CD4-positive, alpha-beta T cell treated with Interleukin-6 at 100 ng/mL for 8 hours (primary cell): ENCODE measurements at places on chromosomes 1 and 21.

DNA sequence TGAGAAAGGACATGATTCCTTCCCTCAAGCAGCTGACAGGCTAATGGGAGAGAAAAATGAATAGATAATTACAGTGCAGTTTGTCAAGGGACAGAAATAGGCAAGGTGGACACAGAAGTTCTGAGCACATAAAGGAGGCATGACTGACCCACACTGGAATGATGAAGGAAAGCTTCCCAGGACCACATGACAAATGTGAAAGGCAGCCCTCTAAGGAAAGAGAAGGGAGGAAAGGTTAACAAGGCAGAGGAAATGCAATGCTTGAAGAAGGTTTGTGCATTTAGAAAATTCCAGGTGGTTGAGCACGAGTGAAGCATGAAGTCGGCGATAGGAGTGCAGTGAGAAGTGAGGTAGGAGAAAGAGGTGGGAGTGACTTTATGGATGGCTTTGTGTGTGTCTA lies 37.4 kb downstream of the LAMC2 start:
- DNase-seq: no peak

- DNase-seq: no peak
Observed at GRCh38 chr1:223233019-223233409, 90.0 kb upstream of the TLR5 start.

- DNase-seq: no peak
Observed at GRCh38 chr1:67801903-67802302, 31.4 kb downstream of the GNG12 start.

GRCh38 chr1:85049735-85050166 lies 1.5 kb upstream of the MCOLN3 start:
- no peak for DNase-seq
